ENCODE measurements at places on chromosomes 11 and 22.

- DNase-seq, result no peak
Measured at GRCh38 chr11:56932572-56933220, 56.0 kb upstream of the OR5AK2 start.

GRCh38 chr11:130782361-130783222 lies 133.7 kb downstream of the SNX19 start:
- DNase-seq, result no peak

- no peak for DNase-seq
Measured at GRCh38 chr11:63933459-63933858, 5.3 kb upstream of the NAA40 start.

DNA sequence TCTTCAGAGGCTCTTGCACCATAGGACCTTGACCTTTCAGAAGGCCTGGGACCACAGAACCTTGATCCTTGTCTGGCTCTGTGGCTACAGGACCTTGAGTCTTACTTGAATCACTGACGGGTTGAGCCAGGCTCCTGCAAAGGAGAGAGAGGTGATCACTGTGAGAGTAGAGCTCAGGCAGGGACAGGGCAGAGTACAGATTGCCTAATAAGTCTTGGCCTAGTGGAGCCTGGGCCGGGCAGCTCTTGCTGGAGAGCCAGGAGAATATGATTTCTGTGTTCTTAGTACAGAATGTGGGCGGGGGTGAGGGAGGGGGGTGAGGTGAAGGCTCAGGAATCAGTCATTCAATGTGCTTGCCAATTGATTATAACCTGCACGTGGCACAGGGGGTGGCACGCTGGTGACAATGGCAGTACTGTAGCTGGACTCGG lies 26.0 kb downstream of the SERPINH1 start:
- DNase-seq, result no peak

- no peak for DNase-seq
Measured at GRCh38 chr11:115170133-115170815, 333.9 kb downstream of the CADM1 start.

Data from activated CD8-positive, alpha-beta memory T cell treated with anti-CD3 and anti-CD28 coated beads for 48 hours (primary cell).